ENCODE measurements at places on chromosomes 16 and 17.

GRCh38 chr17:81866440-81867169 lies 4.5 kb downstream of the ARHGDIA start:
- DNase-seq = peak; percentile 54

DNA sequence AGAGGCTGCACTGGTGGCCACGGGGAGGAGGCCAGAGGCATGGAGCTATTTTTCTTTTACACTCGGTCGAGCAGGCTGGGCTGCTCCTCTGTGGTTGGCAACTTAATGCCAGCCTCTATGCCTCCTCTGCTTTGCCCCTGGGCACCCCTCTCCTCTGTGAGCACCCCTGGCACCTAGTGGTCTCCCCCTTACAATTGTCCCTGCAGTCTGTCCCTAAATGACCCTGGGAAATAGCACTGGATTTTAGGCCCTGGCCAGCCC lies 27.0 kb downstream of the LRRC75A start:
- no peak for DNase-seq

GRCh38 chr17:12510535-12510934 lies 155.2 kb upstream of the MYOCD start:
- no peak for DNase-seq

DNA sequence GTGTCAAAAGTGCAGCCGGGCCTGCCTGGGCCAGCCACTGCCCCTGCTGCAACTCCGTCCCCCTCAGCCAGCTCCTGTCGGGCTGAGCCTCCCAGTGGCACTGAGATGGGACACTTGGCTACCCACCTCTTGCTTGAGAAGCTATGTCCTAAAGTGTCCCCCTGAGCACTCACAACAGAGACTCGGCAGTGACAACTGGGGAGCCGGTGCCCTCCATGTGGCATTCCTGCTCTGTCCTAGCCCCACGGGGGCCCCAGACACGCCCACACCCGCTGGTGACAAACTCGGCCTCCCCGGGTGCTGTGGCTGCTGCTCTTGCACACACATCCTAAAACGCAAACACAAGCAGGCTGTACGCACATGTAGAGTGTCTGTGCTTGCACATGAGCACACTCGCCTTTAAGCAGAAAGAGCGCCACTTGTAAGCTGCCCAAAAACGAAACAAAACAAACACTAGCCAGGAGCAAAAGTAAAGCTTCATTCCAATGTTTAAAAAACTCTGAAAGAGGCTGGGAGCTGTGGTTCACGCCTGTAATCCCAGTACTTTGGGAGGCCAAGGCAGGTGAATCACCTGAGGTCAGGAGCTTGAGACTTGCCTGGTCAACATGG lies 253.9 kb downstream of the RBFOX3 start:
- DNase-seq = no peak

- no peak for DNase-seq
Observed at GRCh38 chr16:19507867-19508266, 14.0 kb downstream of the GDE1 start.

Data from activated T-cell treated with anti-CD3 and anti-CD28 coated beads, Interleukin-2, amount 50 U/mL, for 24 hours (primary cell).